GM12891 (cell line): ENCODE measurements at places on chromosomes 6 and 20.
A peak's percentile ranks its signal among the peaks of the same experiment; 100 is the strongest.

DNA sequence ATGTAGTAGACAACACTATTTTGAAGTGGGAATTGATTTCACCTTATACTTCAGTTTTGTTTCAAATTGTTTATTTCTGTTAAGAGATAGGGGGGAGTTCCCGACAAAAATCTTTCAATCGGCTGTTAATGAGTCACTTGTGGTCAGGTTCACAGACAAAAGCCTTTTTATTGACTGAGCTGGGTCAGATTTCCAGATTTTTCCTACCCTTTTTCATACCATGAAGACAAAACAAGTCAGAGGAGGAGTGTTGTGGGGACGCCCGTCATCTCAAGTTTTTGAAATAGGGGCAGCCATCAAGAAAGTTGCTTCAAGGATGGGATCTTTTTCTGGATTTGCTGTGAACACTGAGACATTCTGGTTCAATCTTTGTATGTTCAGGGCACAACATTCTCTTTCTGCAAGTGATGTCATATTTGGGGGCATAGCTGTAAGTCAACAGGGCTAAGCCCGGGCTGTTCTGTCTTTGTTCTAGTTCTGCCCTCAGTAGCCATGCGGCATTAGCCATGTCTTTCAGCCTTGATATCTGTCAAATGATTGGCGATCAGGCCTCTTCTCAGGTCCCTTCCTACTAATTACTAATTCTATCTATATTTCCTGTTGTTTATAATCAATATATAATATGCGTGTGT is 496.0 kb upstream of the MARCKS start:
- no peak for DNase-seq

DNA sequence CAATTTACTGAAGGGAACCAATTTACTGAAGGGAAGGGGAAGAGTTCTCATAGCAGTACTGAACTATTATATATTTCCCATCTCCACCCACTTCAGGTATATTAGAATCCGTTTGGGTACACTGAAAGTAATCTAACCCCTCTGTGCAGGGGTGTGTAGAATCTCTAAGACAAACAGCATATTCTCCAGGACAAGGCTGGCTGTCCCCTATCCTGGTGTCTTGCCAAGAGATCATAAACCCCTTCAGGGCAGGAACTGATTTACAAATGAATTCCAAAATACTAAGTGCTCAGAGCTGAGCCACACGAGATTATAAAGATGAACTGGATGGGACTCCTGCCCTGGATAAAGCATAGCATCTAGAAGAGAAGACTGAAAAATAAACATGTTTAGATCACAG is 9.2 kb downstream of the ASF1A start:
- no peak for DNase-seq

GRCh38 chr20:1371830-1372539 is 20.9 kb downstream of the FKBP1A start:
- DNase-seq = no peak

DNA sequence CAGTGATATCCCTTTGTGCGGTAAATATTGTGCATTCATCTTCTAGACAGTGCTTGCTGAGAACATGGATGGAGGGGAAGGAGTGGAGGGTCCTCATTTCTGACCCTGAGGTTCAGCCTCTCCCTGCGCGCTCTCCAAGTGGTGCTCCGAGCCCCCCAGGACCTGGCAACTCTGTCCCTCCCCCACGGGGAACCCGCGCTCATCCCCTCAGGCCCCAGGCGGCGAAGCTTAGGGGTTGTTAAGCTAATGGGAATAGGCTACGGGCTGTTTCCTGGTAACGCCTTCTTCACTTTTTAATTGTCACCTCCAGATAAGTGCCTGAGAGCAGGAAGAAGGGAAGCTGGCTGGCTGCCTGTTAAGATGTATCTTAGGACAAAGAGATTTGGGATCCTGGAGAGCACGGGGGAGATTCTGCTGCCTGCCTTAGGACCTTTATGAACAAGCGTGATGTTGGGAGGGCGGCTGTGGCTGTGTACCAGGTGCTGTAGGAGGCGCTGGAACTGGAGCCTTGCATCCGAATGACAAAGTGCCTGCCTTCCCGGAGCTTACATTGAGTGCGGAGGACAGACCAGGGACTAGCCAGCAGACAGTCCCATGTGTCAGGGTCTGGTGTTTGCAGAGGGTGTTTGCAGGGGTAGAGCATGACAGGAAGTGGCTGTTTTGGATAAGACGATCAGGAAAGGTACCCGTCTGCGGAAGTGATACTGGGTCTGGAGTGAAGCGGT is 11.7 kb downstream of the TSHZ2 start:
- DNase-seq = no peak

DNA sequence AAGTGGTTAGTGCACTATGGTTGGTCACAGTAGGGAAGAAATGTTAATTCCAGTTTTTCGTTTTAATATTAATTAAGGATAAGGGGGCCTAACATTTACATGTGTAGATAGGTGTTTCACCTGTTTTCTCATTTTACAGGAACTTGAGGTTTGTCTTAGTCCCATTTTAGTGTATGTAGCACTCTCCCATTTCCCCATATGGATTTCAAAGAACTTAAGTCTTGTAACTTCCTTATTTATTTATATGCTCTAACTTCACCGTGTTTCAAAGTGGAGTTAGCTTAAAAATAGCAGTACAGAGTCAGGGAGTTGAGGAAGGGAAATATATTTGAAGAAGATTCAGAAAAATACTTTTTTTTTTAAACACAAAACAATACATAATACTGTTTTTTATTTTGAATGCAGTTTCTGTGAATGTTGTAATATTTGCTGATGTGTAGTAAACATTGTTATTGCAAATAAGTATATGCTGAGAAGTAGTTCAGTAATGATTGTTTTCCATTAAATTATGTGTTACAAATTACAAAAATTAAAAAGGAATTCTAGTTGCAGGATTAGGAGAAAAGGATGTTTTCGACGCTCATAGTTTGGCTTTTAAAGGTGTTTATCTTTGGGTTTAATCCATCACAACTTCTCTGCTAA is 3.5 kb downstream of the SCAF8 start:
- DNase-seq = no peak

DNA sequence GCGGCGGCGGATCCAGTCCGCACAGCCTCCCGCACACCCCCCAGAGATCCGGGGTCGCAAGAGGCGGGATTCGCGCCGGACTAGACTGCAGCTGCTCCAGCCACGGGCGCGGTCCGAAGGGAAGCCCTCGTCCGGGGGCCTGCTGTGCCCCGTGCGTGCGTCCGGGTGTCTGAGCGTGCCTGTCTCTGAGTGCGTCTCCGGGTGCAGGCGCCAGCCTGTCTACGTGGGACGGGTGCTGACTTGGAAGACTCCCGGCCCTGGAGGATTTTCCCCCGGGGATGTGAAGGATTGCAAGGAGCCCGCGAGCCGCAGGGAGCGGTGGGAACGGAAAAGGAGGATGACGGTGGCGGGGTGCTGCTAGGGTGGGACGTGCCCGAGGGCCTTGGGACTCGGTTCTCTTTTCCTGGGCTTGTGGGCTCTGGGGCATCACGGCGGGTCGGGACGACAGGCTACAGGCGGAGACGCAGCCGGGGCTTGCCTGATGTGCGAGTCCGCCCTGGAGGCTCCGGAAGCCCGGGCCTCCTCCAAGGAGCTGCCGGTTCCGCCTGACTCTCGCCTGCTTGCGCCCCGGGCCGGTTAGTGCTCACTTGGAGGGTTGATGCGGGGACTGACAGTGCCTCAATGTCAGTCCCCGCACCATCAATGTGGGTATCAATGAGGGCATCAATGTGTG is 5.7 kb downstream of the MAFB start:
- no peak for DNase-seq

DNA sequence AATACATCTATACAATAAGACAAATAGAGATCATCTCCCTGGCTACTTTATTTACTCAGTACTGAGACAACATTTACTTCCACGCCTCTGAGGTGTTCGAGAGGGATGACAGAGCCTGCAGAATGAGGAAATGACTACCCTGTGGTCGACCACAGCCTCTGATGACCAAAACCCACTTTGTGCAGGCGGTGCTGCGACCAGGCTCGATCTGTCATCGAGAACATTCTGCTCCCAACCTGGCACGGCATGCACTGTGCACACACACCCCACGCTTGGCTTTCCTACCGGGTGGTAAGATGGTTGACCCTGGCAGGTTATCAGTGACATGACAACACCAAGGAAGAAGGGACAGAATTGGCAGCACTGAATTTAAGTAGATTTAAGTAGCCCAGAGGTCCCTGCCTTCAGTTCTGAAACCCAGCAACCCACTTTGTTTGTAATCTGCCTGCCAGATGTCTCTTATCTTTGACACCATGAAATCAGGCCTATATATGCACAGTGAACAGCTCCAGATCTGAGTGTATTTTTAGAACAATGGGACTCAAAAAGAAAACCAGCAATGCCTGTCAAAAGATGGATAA is 42.6 kb downstream of the TTI1 start:
- peak; percentile 68 for DNase-seq

DNA sequence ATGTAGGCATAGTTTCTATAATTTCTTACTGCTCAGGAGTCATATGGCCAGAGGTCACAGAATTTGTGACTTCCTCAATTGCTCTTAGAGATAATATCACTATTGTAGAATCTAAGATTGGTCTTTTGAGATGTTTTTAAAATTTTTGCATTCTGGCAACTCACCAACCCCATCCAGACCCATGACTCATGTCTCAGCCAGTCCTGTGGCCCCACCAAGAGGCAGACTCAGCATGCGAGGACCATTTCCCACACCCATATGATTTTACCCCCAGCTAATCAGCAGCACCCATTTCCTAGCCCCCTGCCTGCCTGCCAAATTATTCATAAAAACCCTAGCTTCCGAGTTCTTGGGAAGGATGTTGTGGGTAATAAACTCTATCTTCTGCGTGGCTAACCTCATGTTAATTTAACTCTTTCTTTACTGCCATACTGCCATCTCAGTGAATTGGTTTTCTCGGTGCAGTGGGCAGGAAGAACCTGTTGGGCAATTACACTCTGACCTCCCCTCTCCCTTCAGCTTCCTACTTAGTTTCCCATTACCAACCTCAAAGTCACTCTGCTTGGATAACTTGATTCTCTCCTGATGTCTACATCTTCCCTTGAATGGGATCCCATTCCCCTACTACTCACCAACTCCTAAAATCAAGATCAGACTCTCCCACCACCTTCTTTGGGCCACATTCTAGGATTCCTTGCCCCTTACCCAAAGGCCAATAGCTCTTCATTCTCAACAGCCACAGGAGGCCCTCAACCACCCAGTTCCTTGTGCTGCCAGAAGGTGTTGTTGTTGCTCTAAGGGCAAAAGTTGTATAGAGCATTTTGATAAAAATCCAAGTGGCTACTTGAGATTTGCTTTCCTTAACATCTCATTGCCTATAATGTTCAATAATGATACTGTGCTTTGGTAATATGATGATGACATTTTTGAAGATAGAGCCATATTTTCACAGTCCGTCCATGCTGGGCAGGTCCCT is 16.2 kb upstream of the IYD start:
- no peak for DNase-seq

GRCh38 chr20:36548006-36548315 is 6.6 kb downstream of the MYL9 start:
- no peak for DNase-seq

GRCh38 chr6:44868335-44868668 is 459.8 kb upstream of the RUNX2 start:
- peak; percentile 9 for DNase-seq

- no peak for DNase-seq
Measured at GRCh38 chr20:1855109-1855508, 40.1 kb upstream of the SIRPA start.

- DNase-seq = no peak
Measured at GRCh38 chr6:30447237-30447636, 42.1 kb upstream of the HLA-E start.

DNA sequence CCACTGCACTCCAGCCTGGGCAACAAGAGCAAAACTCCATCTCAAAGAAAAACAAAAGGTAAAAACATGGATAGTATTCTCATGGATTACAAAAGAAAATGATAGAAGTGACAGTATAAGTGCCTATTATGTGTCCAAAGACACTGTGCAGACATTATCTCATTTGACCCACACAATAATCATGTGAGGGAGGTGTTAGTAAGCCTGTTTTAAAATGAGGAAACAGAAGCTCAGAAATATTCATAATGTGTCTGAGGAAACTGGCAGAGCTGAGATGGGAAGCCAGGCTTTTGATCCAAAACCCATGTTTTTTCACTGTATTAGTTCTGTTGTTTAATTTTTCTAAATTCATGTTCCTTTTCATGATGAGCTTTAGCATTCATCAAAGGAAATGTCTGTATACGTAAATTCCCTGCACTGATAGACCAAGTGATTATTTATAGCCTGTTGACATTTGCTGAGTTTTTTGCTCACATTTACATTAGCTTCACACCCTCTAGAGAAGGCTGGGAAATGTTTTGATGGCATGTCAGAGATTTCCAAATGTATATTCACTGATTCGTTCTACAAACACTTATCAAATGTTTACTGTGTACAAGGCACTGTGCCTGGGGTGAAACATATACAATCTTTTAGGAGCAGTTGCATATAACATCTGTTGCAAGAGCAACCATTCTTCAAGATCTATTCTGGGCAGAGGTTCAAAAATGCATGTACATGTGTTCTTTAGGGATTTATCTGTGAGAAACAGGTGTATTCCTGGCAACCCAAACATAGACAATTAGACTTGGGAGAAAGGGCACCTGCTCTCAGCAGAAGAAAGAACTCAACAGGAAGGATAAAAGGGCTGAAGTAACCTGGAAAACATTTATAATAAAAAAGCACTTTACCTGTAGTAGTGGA is 331.5 kb downstream of the SAMD5 start:
- DNase-seq = no peak

DNA sequence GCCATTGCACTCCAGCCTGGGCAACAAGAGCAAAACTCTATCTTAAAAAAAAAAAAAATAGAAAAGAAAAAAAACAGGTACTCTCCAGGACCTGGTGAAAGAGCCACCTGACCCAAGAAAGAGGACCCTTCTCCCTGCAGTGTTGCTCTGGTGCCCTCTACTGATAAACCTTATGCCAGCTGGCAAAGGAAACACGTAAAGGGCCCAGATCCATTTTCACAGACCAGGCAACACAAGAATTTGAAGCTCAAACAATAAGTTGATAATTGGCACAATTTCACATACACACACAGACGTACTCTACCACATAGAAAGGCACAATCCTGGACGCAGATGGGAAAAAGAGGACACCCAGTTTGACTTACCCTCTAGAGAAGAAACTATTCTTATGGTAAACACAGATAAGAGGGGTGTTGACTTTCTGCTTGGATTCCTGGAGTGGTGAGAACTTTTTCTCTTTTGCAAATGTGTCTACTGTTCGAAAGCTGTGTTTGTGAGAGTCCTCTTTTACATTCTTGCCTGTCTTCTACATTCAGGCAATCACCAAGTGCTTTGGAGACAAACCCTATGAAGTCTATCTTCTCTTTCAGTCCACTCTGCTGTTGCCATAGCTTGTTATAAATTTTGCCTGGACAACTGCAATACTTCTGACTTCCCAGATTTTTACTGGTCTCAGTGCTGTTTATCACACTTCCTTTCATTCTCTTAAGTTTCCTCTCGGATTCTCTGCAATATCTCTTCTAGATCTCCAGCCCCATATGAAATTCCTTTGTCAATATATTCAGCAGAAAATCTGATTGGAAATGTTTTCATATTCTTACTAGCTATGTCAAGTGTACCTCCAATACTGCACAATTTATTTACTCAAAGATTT is 6.4 kb upstream of the SNRPB start:
- no peak for DNase-seq

DNA sequence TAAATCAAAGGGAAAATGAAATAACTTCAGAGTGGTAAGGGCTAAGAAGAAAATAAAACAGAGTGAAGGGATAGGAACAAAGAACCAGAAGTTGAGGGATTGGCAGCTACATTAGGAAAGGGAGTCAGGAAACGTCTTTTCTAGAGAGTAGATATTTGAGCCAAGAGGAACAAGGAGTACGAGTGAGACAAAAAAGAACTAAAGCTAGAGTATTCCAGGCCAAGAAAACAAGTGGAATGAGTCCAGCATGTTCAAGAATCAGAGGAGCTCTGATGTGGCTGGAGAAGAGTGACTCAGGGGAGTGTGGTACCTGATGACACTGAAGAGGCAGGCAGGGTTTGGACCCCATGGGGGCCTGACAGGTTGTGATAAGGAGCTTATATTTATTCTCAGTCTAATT is 66.3 kb downstream of the CEP162 start:
- no peak for DNase-seq
